ENCODE measurements at places on chromosomes 5 and 9.

DNA sequence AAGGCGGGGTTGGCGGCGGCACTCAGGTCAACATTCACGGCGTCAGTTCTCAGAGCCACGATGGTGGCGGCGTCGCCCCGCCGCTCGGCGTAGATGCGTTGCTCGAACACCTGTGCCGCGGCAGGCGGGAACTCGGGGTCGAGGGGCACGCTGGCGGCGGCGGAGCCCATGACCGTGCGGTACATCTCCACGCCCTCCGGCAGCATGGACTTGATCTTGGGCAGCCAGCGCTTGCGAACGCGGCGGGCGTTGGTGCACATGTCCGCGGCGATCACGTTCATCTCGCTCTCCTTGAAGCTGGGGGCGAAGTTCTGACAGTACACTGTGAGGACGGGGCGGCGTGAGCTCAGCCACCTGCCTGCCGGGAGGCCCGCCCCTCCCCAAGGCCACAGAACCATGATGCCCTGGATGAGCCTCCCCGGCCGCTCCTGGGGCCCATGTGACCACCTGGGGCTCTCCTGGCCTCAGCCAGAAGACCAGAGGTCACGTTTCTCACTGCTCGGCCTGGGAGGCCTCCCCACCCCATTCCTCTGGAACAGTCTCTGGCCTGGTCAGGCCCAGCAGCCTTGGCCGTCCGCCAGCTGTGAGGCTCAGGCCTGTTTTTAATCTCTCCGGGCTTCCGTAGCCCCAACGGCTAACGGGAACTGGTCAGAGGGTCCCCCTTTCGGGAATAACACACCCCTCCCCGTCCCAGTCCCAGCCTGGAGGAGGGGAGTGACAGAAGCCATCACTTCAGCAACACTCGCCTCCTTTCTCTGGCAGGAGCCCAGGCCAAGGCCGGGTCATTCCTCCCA is 50.7 kb upstream of the UBAC1 start:
- no peak for DNase-seq

DNA sequence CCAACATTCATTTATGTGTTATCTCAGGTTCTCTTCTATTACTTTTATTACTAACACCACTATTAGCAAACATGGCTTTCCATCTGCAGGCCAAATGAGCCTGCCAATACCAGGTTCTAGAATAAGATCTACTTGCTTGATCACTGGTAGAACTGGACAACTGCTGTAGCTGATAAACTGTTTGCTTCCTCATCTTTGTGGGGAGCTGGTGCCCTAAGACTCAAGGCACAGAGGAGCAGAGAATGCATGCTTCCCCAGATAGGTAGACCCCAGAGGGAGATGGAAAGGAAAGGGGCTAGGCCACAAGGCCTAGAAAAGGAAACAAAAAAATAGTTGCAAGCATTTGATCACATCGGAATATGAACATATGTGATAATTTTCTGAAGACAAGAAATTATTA is 30.7 kb upstream of the AUH start:
- DNase-seq: no peak

DNA sequence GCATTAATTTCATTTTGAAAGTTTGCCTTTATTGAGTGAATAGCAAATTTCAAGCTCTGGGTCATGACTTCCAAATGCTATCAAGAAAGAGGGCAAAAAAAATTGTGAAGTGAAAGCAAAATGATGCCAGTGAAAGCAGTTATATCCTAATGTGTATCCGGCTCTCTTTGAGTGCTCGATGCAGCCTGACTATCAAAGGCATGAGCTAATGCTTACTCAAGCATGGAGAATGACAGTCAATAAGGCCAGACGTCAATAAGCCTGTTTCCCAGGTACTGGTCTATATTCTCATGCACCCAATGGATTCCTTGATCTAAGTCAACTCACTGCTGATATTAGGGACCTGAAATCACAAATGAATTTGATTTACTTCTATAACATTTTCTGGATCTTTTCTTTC is 435.5 kb downstream of the CAAP1 start:
- DNase-seq: no peak

DNA sequence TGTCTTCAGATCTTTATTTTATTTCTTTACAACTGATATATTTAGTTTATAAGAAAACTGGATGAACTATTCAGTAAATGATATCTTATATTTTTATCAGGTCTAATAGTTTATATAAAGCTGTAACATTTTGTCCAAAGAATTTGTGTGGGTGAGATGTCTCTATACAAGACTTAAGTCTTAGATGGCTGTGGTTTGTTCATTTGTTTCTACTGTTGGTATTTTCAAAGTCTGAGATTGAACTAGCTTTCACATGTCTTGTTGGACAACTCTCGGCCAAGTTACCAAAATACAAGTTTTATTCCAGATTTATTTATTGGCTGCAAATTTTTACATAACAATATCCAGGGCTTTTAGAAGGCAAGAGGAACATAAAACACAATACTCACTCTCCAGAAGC is 286.0 kb downstream of the NR2F1-AS1 start:
- no peak for DNase-seq

- no peak for DNase-seq
These were observed 286.7 kb downstream of the NFIB start for GRCh38 chr9:14027116-14027800.

DNA sequence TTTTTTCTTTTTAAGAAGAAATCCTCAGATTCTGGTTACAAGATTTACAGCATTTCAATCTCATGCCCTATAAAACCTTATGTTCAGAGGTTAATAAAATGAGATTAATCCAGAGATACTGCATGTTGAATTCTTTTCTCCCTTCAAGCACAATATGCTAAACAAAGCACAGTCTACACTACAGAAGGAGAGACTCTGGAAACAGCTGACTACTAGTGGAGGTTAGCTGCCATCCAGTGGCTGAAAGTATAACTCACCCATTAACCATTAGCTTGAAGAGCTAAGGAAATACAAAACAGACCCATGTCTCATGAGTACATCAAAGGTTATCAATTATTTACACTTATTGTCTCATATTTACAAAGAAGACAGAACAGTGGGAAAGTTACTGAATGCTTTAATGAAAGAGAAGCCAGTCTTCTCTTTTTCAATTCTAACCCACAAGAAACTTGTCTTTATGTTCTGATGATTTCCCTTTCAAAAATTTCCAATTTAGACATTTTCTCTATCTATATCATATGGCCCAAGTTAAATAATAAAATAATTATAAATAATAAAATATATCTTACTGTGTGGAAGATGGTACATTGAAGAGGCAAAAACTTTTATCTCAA is 12.7 kb upstream of the DNAH5 start:
- DNase-seq: peak; percentile 43

GRCh38 chr9:137227054-137227852 is at the start of gene RNF224:
TSS of gene RNF224 (plus strand) at chr9:137227502. CDS start at chr9:137228336, 834 bp downstream.
- peak; percentile 81 for DNase-seq

GRCh38 chr9:19768798-19769197 is 20.0 kb downstream of the SLC24A2 start:
- DNase-seq: no peak

DNA sequence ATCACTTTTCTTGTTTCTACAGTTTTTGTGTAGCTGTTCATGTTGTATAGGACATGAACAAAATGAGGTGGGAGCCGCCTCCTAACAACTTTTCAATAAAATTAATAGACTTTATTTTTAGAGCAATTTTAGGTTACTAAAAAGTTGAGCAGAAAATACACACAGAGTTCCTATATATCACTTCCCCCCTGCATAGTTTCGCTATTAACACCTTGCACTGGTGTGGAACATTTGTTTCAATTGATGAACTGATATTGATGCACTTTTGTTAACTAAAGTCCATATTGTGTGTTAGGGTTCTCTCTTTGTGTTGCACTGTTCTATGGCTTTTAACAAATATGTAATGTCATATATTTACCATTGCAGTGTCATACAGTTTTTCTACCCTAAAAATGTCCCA is 47.8 kb upstream of the KCNN2 start:
- no peak for DNase-seq

DNA sequence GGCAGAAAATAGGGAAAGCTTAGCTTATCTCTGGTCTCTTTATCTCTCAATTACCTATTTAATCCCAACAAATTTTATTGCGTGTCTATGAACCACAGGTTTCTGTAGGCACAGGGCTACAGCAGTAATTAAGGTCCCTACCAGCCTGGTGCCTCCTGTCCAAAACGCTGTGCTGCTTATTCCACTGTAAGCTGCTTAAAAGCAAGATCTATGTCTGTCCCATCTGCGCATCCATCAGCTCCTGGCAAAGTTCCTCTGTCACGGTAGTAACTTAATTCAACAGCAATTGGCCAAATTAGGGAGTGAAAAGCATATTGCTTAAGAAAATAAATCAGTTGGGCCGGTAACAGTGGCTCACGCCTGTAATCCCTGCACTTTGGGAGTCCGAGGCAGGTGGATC is 235.8 kb upstream of the VLDLR start:
- DNase-seq: no peak

DNA sequence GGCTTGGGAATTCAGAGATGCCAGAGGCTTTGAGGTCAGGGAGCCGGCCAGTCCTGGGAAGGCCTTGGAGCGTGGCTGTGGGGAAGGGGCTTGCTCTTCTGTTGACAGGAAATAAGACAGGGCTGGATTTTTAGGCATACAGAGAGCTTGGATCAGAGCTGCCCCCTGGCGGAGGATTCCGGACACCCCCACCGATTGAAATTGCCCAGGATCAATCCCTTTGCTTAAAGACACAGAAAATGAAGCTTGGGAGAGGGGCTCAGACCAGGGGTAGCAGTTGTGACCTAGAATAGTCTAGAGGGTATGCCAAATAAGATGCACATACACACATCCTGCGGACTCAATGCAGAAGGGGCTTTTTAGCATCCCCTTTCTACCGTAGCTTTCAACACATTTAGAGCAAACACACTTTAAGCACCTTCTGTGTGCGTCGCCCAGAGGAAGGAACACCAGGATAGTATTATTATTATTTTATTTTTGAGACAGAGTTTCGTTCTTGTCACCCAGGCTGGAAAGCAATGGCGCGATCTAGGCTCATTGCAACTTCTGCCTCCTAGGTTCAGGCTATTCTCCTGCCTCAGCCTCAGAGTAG is 1.7 kb upstream of the NTMT1 start:
- DNase-seq: peak; percentile 89

DNA sequence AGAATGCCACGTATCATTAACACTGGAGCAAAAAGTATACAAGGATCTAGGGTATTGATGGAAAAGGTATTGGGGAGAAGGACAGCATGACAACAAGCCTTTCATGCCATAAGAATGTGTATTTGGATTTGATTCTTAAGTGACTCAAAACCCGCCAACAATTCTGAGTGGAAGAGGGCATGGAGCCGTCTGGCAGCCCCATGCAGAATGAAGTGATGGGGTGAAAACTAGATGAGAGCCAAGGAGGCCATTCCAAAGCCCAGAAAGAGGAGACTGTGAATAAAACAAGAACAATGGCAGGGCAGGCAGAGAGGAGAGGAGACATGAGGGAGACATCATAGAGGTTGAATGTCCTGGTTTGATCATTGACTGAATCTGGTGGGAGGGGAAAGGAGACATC is 272.3 kb upstream of the WWC1 start:
- DNase-seq: no peak

- DNase-seq: no peak
These were observed 53.9 kb downstream of the DPYSL3 start for GRCh38 chr5:147455822-147456450.

GRCh38 chr5:157167214-157167621 is 1.2 kb upstream of the GARIN3 start:
- DNase-seq: no peak

GRCh38 chr9:137453643-137454081 is 5.5 kb downstream of the NSMF start:
- peak; percentile 72 for DNase-seq

DNA sequence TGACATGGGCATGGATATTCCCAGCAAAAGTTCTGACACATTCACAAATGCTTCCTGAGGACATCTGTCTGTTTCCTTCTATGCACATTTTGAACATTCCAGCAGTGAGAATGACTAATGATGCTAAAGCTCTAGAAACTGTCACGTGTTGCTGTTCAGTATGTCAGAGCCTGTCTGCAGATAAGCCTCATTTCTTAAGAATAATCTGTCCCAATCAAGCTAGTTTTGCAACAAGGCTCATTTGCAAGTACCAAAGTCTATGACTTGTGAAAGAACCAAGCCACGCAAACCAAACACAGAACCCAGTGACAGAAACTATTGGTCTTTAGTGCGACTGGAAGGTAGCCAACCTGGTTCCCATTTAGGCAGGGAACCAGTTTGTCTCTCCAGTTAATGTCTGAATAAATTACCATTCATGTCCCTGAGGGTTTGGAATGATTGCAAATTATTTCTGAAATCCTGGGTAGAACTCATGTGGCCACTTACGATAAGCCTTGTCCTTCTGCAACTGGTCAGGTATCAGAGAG is 178.5 kb downstream of the C9orf152 start:
- no peak for DNase-seq

- DNase-seq: no peak
These were observed 189.2 kb upstream of the TBC1D2 start for GRCh38 chr9:98444601-98445000.

DNA sequence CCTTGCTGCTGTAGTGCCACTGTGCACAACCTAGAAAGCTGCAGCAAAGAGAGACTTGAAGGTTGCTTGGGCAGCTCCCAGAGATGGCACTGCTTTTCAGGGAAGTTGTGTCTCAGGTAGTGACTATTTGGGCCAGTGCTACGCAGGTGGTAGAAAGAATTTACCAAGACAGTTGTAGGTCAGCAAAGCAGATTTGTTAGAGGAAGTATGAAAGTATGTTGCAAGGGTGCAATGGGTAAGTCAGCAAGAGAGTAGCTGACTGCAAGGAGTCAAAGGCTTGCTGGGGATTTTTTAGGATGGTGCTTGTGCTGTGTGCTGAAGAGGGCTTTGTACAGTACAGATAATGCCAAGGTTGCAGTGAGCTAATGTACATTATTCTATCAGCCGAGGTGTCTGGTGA is 33.5 kb upstream of the SPARC start:
- no peak for DNase-seq

DNA sequence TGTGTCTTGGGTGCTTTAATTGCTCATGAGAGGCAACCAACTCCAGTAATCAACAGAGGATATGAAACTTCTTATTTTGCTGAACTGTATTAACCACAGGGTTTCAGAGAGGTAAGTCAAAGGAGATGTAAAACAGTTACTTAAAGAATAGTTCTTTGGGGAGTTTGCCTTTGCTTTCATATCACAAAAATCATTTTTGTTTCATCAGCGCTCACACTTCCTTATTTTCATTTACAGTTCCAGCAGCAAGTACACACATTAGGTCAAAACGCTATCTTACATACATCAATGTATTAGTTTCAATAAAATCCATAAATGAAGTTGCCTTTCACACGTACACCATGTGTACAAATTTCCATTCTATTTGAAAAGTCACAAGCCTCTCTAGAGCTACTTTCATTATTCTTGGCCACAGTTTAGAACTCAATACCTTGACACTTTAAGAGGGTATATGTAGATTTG is 50.1 kb downstream of the ST8SIA4 start:
- DNase-seq: no peak

GRCh38 chr9:71743217-71743705 is 25.1 kb downstream of the CEMIP2 start:
- no peak for DNase-seq

GRCh38 chr9:84615544-84615943 is 54.0 kb upstream of the NTRK2 start:
- no peak for DNase-seq

Data from neural crest cell (in vitro differentiated cells).